ENCODE measurements at places on chromosomes 7 and 10. TPM values are rescaled to one million over a fixed set of nuclear protein-coding genes. Genes with fewer than 3 reads are reported as not detected.

The TAS2R5 gene
- total RNA-seq, result 10.8 TPM

The TBL2 gene
- total RNA-seq, result 39.3 TPM

The IKZF5 gene
- total RNA-seq, result 10.5 TPM

The TMEM236 gene
- 2.9 TPM for total RNA-seq

The KCND2 gene
- 2.6 TPM for total RNA-seq

The CYP2C19 gene
- total RNA-seq, result 0.32 TPM

Measured in breast epithelium (tissue), 4 donors.